ENCODE measurements at places on chromosomes 16 and 17. TPM values are rescaled to one million over a fixed set of nuclear protein-coding genes. Genes with fewer than 3 reads are reported as not detected.

DNA sequence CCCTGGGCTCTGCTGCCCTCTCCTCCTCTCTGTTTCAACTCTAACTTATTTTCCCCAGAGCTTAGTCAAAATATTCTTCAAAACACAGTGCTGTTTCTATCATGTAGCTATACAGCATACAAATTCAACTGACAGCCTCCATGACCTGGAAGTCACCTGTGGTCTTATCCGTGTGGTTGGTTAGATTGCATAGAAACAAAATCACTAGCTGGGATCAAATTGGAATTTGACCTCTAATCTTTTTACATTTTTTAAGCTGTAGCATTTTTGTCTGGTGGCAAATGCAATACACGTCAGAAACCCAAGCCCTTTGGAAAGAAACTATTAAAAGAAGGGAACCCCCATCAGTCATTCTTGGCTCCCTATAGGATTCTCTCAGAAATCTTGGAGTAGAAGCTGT is 57.3 kb downstream of the ABCC12 start:
- H3K36me3 ChIP-seq, result no peaks in the 10 kb centered on the region
- no peak for DNase-seq
- no peak overlapping the region for H3K27ac ChIP-seq
- H3K27me3 ChIP-seq, result no peaks in the 10 kb centered on the region
- no peak overlapping the region for H3K4me3 ChIP-seq

The TOP2A gene
- total RNA-seq, result 68.3 TPM

The UBE2Z gene
- 65.6 TPM for total RNA-seq

- H3K27ac ChIP-seq, result no peak overlapping the region
- H3K27me3 ChIP-seq, result no peaks in the 10 kb centered on the region
- peaks cover 45% of the 10 kb centered on the region for H3K36me3 ChIP-seq
- peaks cover 16% of the 10 kb centered on the region for H3K4me1 ChIP-seq
- no peak for DNase-seq
- H3K4me3 ChIP-seq, result no peak overlapping the region
Observed at GRCh38 chr16:23410176-23410575, 42.8 kb downstream of the COG7 start.

The KRTAP4-5 gene
- not detected for total RNA-seq

The ATPAF2 gene
- 25.8 TPM for total RNA-seq

- no peaks in the 10 kb centered on the region for H3K4me1 ChIP-seq
- no peak for DNase-seq
- H3K36me3 ChIP-seq, result no peaks in the 10 kb centered on the region
- no peaks in the 10 kb centered on the region for H3K27me3 ChIP-seq
- no peak overlapping the region for H3K27ac ChIP-seq
- H3K4me3 ChIP-seq, result no peak overlapping the region
Observed at GRCh38 chr16:74573622-74574021, 33.3 kb downstream of the GLG1 start.

DNA sequence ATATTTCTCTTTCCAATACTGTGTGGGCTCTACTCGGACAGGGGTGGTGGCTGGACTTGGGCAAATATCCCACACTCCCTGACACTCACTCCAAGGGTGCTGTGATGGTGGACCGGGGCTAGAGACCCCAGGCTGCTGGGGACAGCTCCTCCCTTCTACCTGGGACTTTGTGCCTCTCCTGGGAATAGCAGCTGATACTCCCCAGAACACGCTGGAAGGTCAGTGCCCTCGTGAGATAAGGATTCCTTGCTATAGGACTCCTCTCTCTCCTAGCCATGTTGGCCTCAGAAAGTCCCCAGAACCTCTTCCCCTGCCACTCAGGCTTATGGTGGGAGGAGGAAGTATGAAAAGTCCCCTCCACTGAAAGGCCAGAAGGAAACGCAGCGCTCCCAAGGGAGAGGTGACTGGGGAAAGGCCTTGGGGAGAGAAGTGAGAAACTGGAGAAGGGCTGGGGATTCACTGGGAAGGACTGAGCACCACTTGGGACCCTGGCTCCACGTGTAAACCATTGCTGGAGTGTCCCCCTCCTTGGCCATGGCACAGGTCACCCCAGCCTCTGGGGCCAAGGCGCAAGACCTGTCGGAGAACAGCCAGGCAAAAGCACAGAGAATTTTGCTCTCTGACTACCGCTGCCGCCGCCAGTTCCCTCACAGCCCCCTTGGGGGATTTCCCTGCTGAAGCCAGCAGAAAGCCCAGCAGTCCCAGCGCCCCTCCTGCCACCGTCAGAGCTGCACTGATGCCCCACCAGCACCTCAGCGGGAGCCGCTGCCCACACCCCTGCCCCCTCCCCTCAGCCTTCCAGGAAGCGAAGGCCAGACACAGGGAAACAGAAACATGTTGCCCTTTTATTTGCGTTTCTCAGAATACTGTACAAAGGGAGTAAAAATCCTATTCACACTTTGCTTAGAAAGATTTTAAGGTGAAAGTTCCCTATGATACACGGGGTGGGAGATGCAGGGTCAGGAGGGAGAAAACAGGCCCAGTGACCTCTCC is 2.1 kb upstream of the GSDMB start:
- no peak for DNase-seq
- H3K27me3 ChIP-seq, result no peaks in the 10 kb centered on the region
- H3K36me3 ChIP-seq, result peaks cover 56% of the 10 kb centered on the region

DNA sequence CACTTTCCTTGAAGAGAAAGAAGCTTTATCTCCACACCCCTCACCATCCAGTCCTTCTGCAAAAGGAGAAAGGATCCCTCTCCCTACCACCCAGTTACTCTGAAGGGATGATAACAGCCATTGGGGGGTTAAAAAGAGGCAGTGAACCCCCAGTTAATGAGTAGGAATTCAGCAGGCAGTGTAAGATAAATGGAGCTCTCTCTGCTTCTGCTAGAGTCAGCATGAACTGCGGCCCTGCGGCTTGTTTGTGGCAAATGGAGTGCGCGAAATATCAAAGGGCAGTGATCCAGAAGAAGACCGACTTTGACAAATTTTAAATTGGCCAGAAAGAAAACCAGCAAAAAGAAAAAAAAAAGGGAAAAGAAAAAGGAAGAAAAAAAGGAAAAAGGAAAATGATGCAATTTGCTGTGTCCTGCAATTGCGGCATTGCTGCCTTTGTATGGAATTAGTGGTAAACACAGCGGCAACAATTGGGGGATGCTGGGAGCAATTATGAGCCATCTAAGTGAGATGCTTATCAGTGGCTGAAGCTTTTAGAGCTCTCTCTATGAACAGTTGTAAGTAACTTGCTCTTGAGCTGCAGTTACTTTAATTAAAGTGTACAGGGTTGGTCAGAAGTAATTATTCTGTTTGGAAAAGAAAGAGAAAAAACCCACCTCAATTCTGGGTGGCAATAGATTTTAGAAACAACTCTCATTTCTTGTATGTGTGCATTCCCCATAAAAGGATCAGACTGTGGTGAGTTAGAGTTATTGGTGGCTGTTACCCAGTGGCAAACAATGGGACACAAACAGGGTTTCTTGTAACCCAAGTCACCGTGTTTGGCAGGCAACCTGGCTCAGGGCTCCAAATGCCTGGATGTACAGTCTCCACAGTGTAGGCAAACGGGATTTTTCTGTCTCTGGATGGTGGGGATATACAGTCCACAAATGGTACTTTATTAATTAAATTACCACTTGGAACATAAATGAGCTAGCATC is 161.3 kb downstream of the AATF start:
- H3K4me3 ChIP-seq, result no peak overlapping the region
- peaks cover 8% of the 10 kb centered on the region for H3K4me1 ChIP-seq
- peak; percentile 74 for DNase-seq
- H3K27ac ChIP-seq, result peak overlapping the region; percentile 61

DNA sequence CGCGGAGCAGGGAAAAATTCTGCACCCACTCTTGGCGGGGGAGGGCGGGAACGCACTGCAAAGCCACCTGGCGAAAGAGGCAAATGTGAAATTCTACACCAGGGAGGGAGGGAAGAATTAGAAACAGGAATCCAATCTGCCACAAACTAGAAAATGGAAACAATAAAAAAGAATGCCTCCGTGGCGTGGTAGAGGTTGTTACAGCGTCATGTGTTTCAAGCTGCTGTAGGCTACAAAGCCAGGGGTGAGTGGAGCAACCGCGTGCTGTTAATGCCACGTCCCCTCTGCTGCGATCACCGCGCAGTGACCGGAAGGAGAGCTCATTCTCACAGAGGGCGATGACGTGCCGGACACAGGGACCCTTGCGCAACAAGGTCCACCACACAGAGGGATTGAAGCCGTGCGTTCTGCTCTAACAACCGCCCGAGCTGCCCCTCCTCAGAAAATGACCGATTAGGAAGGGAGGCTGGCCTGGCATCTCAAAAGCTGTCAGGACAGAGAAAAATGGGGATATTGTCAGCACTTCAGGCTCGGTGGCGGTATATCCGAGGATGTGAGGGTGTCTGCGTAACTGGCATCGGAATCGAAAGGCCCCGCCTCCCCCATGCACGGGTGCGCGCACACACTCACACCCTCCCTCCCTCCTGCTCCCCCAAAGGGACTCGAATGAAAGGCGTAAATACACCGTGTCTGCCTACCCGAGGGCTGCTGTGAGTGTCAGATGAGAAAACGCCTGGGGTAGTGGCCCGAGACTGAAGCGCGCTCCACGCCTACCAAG is 70.8 kb upstream of the TNRC6C start:
- H3K4me3 ChIP-seq, result peak overlapping the region; percentile 65
- H3K27me3 ChIP-seq, result peaks cover 8% of the 10 kb centered on the region
- H3K27ac ChIP-seq, result peak overlapping the region; percentile 74
- peak; percentile 88 for DNase-seq

DNA sequence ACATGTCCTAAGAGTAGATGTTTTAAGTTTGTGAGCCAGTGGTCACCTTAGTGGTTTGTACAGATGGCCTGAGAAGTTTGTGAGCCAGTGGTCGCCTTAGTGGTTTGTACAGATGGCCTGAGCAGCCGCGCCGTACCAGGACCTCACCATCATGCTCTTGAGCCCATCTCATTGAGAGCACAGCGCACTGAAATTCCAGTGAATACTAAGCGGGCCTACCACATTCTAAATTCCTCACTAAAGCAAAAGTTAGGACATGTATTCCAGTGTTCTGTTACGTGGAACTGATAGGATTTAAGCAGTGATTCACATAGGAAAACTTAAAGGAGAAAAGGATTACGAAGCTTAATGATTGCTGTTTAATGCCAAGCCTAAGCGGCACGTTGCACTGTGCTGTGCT is 3.9 kb downstream of the USP10 start:
- no peak for DNase-seq
- H3K4me3 ChIP-seq, result no peak overlapping the region
- H3K36me3 ChIP-seq, result no peaks in the 10 kb centered on the region
- H3K27me3 ChIP-seq, result no peaks in the 10 kb centered on the region
- H3K27ac ChIP-seq, result no peak overlapping the region

The ATP2A1 gene
- total RNA-seq, result 0.77 TPM
